ENCODE measurements at places on chromosomes 2 and 18.

DNA sequence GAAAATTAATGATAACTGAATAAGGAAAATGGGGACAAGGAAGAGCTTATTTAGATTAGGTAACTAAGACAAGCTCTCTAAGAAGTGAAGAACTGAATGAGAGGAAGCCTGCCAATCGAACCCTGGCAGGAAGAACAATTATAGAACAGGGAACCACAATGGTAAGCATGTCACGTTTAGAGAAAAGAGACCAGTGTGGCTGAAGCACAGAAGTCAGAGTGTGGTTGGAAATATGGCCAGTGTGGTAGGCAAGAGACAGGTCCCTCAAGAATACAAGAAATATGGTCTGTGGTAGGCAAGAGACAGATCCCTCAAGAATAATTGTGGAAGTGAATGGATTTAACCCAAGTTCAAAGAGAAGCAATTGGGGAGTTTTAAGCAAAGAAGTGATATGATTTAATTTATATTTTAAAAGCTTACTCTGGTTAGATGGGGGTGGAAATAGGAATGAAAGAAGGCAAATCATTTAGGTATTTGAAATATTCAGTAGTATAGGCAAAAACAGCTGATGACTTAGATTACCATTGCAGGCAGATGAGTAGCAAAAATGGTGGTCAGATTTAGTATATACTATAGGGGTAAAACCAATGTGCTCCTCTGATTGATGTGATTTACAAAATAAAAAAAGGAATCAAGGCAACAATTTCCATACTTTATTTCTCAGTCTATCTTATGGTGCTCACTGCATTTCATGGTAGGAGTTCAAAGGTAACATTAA, 38.8 kb upstream of the ERMN start:
- no peak for DNase-seq

- no peak for DNase-seq
Measured at GRCh38 chr2:102083393-102083703, 59.2 kb upstream of the IL1R1 start.

- no peak for DNase-seq
Measured at GRCh38 chr2:21291426-21291825, 167.7 kb downstream of the TDRD15 start.

GRCh38 chr18:78911751-78912283, 67.8 kb upstream of the SALL3 start:
- DNase-seq: no peak

DNA sequence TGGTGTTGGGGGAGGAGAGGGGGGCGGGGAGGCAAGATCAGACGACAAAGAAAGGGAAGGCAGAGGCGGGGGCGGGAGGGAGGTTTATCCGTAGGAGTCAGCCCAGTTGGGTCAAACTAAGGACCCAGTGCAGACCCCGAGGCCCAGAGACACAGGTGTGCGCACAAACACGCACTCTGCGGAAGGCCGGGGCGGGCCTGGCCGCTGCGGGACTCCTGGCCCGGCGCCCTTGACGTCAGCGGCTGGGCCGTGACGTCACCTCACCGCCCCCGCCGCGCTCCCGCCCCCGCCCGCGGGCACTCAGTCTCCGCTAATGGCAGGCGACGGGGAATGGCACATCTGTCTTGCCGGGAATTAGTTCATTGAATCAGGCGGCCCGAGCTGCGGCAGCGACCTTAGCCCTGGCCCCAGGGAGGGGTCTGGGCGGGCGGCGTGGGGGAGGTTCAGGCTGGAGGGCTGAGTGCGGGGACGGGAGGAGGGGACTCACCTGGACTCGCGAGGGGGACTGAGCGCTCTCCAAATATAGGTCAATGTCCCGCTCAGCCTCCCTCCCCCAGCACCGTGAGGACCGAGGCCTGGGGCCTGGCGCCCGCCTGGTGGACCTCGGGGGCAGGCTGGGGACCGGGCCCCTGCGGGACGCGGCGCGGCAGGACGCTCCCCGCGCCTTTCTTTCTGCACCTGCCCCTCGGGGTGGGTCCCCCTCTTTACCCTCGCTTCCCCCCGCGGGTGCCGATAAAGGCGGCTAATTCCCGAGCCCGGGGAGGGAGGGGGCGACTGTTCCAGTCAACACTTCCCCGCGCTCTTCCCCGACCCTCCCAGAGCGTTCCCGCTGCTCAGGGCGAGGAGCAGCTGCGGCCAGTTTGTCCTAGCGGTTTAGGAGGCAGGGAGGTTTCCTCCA, 15.5 kb upstream of the ECEL1 start:
- peak; percentile 23 for DNase-seq

- DNase-seq: no peak
Measured at GRCh38 chr2:186105016-186105724, 366.6 kb downstream of the FSIP2 start.

DNA sequence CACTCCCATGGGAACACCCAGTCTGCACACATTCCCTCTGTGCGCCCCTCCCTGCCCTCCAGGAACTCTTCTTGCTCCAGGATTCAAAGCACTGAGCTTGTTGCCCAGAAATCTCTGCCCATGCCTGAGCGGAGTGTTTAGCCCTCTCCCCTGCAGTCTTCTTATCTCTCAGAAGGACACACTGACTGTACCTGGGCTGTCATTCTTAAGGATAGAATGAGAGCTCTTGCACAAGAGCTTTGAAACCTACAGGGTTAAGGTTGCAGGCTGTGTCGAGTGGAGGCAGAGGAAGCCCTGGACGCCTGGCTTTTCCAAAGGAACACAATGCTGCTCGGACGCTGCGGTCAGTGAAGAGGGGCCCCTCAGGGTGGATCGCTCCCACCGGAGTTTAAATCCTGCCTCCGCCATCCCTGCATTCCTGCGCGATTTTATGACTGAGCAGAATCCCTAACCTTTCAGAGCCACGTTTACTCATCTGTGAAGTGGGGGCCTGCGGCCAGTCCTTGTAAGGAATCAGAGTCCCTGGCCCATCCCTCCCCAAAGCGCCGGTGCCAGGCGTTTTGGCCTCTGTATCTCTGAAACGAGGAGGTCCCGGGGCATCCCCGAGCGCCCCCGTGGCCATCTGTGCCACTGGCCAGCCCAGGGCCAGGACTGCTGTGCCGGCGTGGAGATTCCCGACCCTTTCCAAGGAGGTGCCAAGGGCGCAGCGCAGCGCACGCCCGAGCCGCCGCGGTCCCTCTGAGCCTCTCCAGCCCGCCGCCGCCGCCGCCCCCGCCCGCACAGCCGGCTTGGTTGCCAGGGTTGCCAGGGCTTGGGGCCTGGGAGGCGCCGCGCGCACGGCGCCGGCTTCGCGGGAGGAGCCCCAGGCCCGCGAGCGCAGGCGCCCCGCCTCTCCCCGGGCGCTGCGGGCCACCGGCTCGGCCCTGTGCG, 58.9 kb downstream of the FAM168B start:
- DNase-seq: no peak

GRCh38 chr18:54284981-54285785, 15.9 kb downstream of the POLI start:
- DNase-seq: peak; percentile 18

DNA sequence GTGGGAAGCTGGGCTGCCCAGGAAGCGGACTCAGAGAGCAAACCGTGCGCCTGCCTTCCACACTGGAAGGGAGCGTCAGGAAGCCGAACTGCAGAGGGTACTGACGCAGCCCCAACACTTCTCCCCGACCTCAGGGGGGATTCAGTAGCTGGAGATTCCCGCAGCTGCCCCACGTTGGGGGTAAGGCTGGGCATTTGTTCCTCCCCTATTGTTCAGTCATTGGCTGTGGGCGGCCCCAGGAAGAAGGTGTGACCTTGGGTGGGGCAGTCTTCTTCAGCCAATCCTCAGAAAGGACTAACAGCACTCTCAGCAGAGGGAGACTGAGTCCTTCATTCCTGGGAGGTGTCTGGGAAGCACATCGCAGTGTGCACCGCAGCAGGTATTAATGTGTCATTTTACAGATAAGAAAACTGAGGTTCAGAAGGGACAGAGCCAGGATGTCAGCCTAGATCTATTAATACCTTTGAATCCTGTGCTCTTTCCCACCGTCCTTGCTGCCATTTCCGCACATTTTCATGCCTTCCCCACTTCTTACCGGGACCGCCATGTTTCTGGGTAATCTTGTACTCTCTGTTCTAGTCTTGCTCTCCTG, 12.1 kb upstream of the C18orf32 start:
- no peak for DNase-seq

DNA sequence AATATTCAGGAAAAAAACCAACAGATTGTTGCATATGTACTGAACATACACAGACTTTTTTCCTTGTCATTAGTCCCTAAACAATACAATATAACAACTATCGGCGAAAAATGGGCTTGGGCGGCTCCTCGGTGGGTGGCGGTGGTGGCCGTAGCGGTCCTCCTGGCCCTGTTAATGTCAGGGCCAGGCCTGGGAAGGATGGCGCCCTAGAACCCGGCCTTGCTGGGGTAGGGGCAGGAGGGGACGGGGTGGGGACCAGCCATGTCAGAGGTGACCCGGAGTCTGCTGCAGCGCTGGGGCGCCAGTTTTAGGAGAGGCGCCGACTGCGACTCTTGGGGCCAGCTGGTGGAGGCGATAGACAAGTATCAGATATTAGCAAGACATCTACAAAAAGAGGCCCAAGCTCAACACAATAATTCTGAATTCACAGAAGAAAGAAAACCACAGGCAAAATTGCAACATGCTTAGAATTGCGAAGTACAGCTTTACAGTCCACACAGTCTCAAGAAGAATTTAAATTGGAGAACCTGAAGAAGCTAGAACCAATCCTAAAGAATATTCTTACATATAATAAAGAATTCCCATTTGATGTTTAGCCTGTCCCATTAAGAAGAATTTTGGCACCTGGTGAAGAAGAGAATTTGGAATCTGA, 36.5 kb downstream of the ROCK2 start:
- DNase-seq: no peak

- no peak for DNase-seq
Measured at GRCh38 chr2:156986339-156986988, 271.0 kb upstream of the GALNT5 start.

DNA sequence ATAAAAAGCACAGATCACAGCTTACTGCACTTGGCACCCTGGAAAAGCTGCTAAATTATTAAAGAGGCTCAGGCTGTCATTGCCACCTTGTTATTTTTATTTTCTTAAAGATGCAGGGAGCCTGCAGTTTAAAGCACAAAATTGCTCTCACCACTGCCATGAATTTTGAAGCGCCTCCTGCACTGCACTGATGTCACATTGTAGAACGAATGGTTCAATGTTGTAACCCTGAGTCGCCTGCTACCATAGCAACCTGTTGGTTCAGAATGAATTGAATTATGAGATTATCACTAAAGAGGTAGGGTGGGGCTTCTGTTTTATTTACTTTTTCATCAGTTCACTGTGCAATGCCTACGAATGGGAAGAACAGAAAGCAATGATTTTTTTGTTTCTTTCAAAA, 16.5 kb downstream of the SCG2 start:
- no peak for DNase-seq

DNA sequence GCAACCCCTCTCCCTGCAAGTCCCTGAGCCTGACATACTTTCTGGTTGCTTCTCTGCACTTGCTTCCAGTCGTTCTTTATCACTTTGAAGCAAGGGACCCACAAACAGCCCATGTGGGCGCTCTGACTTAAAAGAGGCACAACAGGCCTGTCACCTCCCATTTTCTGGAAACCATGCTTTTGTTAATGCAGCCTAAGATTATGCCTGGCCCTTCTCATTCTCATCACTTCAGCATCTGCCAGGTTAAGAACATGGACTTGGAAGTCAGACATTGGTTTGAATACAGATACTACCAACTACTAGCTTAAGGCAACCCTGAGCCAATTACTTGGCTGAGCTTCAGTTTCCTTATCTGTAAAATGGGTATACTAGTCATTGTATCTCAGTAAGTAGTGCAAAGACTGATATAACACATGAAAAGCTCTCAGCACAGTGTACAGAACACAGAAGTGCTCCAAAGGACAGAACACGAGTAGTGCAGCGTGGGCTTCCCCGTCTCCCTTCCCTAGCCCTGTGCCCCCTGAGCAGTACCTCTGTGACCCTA, 141.4 kb downstream of the TNS1 start:
- no peak for DNase-seq

DNA sequence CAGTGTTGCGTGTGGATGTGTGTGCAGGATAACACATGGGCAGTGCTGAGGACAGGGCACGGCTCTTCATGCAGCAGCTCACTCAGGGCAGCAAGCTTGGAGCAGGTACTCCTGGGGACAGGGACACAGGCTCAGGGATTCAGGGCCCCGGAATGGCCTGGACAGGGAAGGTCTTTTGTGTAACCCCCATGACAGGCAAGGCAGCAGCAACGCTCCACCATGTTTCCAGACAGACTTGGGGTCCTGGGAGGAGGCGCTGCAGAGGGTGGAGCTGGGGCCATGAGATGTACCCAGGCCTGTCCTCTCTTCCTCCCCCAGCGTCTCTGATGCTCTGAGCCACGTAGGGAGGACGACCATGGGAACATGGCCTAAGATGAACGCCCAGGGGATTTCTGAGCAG, 58.3 kb downstream of the ADNP2 start:
- DNase-seq: no peak

DNA sequence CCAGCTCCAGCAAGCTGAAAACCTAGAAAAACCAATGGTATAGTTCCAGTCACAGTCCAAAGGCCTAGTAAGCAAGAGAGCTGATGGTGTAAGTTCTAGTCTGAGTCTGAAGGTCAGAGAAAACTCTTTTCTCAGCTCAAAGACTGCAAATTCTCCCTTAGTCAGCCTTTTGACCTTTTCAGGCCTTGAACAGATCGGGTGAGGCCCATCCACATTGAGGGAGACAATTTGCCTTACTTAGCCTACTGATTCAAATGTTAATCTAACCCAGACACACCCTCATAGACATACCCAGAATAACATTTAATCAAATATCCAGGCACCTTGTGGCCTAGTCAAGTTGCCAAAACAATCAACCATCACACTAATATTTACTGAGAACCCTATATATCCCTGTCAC, 110.8 kb upstream of the KCNJ3 start:
- DNase-seq: no peak
